Mesothelial cell of epicardium (in vitro differentiated cells): ENCODE measurements at places on chromosomes 5 and 9.

- no peak for DNase-seq
Observed at GRCh38 chr9:34555002-34555348, 32.2 kb upstream of the ENHO start.

GRCh38 chr9:30771760-30772159 is 1612.7 kb upstream of the ACO1 start:
- no peak for DNase-seq

GRCh38 chr9:134894136-134894860 is 13.7 kb downstream of the FCN2 start:
- peak; percentile 13 for DNase-seq

DNA sequence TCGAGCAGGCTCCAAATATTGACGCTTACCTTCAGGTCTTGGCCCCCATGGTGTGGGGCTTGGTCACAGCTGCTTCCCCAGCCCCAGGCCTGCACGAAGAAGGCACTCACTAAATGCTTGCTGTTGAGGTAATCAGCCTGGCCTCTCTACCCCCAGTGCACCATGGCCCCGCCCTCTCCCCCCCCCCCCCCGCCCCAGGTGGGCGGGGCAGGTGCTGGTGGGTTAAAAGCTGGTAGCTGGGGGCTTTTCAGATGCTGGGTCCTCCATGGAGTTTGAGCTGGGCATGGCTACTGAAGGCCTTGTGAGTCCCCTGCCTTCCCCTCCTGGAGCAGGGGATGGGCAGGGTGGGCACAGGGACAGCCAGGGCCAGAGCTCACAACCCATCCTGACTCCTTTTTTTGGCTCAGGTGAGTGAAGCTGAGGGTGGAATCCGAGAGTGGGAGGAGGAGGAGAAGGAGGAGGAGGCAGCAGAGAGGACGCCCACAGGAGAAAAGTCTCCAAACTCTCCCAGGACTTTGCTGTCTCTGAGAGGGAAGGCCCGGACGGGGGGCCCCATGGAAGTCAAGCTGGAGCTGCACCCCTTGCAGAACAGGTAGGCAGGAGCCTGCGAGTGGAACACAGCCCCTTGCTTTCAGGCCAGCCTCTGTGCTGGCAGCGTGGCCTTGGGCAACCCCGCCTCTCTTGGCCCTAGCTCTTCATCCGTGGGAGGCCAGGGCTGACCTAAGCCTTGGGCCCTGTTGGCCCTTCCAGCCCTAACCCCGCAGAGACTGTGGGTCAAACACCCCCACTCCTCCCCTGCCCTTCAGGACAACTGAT is 4.4 kb upstream of the TSPAN17 start:
- DNase-seq: no peak

GRCh38 chr9:76662476-76663281 is 101.6 kb upstream of the PCA3 start:
- DNase-seq: no peak

- DNase-seq: no peak
Observed at GRCh38 chr9:134491856-134492255, 149.7 kb upstream of the COL5A1 start.

GRCh38 chr9:110059461-110059860 is 148.5 kb downstream of the C9orf152 start:
- DNase-seq: no peak

DNA sequence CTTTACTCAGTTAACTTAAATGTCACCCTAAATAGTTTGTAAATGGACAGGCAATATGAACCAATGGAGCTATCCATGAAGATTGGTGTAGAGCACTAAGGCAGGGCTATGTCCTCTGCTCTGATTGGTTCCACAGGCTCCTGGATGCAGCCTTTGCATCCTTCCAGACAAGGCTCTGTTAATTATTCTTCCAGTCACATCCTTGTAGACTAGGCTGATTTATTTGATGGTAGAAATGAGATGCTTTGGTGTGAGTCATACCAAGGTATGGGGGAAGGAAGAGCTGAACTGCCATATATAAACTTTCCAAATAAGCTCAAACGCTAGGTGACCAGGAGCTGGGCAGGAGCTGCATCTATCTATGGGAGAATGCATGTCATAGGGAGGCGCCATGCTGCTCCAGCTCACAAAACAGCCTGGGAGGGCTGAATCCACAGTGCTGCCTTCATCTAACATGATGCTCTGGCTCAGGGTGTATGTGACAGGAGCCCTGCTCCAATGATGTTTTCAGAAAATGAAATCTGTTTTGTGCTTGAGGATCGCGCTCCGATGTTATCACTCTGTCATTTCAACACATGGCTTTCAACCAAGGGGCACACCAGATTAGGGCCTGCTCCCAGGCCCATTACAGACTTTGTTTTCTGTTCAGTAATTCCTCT is 818.0 kb upstream of the ZNF608 start:
- no peak for DNase-seq

GRCh38 chr5:154857530-154858296 is 714 bp upstream of the CNOT8 start:
- peak; percentile 87 for DNase-seq
